Stimulated activated CD4-positive, alpha-beta T cell treated with anti-CD3 and anti-CD28 coated beads, Interleukin-15, amount 100 ng/mL, for 48 hours (primary cell): ENCODE measurements at places on chromosomes 5 and 9.

- no peak for DNase-seq
These were observed 56.6 kb downstream of the CFAP90 start for GRCh38 chr5:7794311-7794710.

- DNase-seq = no peak
These were observed 177.9 kb downstream of the XRCC4 start for GRCh38 chr5:83255268-83255667.

DNA sequence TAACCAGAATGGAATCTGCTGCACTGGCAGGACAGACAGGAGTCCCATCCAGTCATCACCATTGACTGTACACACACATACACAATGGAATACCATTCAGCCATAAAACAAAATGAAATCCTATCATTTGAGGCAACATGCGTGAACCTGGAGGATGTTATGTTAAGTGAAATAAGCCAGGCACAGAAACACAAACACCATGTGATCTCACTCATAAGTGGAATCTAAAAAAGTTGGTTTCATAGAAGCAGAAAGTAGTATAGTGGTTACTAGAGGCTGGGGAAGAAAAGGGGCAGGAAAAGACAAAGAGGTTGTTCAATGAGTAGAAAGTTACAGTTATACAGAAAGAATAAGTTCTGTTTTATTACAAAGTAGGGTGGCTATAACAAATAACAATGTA lies 884.0 kb upstream of the ACO1 start:
- DNase-seq = no peak

DNA sequence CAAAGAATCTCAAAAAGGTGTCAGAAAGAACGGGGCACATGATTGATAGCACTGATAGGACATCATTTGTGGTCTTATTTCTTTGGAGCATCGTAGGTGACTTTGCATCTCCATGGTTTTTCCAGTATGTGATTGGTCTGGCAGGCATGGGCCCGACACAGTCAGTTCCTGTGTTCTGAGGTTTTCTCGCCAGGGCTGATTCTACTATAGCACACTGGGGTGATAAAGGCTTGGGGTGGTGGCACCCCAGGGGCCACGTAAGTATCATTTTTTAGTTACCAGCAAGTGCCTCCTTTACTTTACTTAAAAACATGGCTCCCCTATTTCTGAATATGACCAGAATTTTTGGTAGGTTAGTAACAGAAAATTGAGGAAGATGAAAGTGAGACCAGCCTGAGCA lies 202.7 kb downstream of the RFK start:
- DNase-seq = no peak

GRCh38 chr5:122356855-122357254 lies 44.8 kb downstream of the SNCAIP start:
- DNase-seq = no peak

DNA sequence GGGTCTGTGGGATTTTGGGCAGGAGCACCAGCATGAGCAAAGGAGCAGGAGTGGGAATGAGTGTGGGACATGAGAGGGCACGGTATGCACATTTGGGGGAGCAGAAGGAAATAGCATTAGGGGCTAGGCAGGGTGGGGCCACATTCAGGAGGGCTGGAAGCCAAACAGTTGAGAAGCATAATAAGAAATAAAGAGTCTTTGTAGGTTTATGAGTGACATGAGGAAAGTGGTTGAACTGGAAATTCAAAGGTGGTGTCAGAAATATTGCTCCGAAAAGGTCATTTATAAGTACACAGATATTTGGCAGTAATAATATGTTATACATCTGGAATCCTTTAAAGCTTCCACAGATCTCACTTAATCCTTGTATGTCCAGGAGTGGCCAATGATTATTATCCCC lies 26.4 kb downstream of the ARHGEF28 start:
- DNase-seq = no peak

- DNase-seq = no peak
These were observed 52.8 kb downstream of the IRF1 start for GRCh38 chr5:132437604-132438266.

DNA sequence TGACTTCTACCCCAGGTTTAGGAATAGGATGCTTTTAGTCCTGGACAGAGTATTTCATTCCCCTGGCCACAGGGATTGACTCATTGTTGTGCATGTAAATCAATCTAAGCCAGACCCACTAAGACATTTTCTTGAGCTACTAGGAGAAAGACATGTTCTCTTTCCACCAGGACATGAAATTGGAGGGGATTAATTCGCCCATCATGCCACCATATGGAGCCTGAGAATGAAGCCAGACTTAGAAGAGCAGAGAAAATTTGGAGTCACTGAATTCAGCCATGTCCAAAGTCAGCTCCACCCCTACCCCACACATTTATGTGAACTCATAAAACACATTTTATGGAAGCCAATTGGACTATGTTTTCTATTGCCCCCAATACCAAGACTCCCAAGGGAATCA lies 322.5 kb downstream of the NFIB start:
- no peak for DNase-seq

GRCh38 chr5:119063579-119064379 lies 7.1 kb upstream of the DMXL1 start:
- DNase-seq = peak; percentile 17

- no peak for DNase-seq
These were observed 933.4 kb upstream of the PTPRD start for GRCh38 chr9:11546231-11546630.

DNA sequence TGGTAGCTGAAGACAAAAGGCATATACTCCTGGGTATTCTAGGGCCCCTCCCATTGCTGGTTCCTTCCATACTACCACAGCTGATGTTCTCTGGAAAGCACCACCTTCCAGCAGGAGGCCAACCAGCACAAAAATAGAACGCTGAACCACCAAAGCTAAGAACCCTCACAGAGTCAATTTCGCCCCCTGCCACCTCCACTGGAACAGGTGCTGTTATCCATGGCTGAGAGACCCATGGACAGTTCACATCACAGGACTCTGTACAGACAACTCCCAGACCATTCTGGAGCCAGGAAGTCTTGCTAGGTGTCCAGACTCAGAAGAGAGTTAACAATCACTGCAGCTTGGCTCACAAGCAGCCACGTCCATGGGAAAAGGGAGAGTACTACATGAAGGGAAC lies 1851.5 kb upstream of the NUDT12 start:
- no peak for DNase-seq

DNA sequence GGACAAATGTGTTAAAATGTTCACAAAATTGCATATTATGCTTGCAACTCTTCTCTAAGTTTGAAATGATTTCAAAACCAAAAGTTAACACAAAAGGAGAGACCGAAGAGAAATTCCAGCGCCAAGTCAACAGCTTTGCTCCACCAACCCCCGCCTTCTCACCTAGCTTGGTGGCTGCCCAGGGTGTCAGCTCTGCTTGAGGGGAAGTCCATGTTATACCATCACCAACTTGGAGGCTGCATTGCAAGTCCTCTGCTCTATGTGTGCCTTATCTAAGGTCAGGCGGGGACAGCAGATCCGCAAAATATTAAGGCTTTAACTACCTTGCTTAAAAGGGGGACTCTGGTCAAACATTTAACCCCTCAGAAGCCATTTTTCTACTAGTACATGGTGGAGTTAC lies 14.6 kb downstream of the CCNJL start:
- DNase-seq = no peak

- DNase-seq = no peak
These were observed 220.2 kb upstream of the MVB12B start for GRCh38 chr9:126106404-126106803.

- DNase-seq = no peak
These were observed 159.2 kb downstream of the SMARCA2 start for GRCh38 chr9:2174306-2174705.

DNA sequence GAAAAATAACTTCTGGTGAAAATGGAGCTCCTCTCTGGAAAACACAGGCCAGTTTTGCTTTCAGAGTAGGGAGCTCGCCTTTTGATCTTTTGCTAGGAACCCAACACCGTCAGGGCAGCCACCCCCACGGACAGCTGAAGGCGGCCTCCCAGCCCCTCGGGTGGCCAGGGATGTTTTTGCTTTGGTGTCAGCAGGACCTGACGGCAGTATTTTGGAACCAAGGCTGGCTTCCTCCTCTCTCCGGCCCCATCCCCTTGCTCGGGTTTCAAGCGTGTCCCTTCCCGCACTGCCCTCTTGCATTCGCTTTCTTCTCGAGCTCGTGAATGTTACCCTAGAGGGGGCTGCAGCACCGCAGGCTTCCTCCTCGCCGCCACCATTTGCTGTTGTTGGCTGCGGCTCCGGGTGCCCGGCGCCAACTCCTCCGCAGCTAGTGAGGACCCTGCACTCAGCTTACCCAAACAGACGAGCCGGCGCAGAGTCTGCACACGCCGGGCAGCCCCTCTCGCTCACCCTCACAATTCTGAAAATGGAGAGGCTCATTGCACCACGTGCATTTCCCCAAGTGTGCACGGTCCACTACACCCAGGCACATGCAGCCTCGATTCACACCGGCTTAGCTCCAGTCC lies 35.5 kb upstream of the ADAMTSL1 start:
- DNase-seq = no peak

DNA sequence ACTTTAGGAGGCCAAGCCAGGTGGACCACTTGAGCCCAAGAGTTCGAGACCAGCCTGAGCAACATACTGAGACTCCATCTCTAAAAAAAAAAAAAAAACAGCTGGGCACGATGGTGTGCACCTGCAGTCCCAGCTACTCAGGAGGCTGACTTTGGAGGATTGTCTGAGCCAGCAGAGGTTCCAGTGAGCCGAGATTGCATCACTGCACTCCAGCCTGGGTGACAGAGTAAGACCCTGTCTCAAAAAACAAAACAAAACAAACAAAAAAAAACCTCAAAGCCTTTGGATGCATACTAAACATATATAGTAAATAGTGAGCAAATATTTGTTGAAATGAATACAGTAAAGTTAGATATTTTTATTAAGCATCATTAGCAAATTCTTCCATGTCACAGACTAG lies 5.3 kb downstream of the SLC35D2 start:
- DNase-seq = no peak

- DNase-seq = no peak
These were observed 421.5 kb upstream of the DAP start for GRCh38 chr5:11182441-11183080.

- DNase-seq = peak; percentile 65
These were observed 9.3 kb upstream of the TEX48 start for GRCh38 chr9:114691046-114691955.

DNA sequence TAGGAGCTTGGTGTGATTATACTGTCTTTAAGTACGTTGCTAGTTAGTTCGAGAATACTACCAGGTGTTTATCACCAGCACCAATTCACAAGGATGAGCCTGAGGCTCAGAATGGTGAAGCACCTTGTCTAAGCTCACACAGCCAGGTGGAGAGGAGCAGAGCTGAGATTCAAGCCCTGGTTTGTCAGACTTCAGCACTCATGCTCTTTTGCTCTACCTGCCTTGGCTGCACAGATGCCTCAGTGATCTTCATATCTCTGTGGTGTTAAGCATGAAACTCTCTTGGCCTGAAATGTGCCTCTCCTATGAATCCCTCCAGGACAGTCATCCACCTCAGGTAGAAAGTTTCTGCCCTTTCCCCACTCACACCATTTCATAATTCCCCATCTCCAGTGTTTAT lies 12.2 kb downstream of the CAMK4 start:
- DNase-seq = no peak

GRCh38 chr5:137901011-137901817 lies 12.0 kb downstream of the PKD2L2 start:
- no peak for DNase-seq

DNA sequence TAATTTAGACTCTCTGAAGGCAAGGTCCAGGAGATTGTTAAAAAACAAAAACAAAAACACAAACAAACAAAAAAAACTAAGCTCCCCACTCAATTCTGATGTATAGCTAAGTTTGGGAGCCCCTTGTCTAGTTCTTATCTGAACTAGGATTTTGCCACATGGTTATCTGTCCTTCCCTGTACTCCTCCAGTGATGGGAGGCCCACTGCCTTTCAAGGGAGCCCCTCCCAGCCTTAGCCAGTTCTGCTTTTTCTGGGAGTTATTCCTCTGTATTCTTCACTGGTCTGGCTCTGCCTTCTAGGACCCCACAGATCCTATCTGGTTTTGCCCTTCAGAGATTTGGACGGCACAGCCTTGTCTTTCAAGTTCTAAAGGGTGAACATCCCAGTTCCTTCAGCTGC lies 2.1 kb upstream of the ALDH1B1 start:
- no peak for DNase-seq

DNA sequence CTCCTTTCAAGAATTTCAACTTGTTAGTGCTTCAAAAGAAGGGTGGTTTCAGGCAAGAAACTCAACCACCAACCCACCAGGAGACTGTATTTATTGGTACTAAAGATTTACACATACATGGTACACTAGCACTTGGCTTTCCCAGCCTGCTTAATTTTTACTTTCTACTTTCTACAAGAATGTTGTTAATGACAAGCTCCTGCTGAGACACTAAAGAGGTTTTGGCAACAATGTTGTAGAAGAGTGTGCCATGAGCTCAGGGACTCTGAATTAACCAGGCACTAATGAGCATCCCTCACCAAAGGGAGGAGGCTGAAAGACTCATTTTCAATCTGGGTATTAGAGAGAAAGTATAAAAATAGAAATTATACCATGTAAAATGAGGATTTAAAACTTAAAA lies 195.0 kb downstream of the KIAA0825 start:
- DNase-seq = no peak

DNA sequence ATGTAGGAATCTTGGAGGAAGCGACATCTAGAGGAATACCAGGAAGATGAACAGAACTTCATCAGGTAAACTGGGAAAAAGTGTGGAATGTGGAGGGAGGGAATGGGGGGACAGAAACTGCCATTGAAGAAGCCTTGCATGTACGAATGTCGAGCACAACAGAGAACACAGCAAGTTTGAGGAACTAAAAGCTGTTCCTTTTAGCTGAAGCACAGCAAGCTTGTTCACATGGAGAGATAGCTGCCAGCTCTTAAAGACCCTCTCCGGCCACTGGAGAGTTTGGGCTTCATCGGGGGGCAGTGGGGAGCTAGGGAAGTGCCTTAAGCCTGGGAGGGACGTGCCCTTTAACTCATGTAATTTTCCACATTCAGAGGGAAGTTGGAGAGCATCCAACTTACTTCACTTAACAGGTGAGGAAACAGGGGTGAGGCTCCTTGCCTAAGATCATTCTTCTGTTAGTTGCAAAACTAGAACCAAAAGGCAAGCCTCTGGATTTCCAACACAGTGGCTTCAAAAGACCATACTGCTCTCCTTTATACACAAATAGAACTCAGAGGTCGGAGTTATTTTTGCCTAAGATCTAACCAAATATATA lies 2.3 kb upstream of the CYFIP2 start:
- DNase-seq = no peak

DNA sequence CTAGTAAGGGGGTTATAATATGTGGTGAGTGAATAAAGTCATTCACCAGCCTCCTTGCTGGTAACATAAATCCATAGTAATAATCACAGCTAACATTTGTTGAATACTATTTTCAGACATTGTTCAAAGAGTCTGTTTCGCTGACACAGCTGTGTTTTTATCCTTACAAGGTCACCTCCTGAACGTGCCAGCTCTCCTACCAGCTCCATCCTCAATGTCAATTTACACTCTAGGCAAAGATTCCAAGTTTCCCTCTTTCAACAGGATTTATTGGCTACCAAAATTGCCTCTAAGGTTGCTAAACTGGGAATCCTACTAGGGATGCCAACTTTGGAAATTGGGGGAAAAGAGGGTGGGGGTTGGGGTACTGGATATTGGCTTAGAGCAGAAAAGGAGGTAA lies 30.7 kb upstream of the SMC5 start:
- DNase-seq = no peak
